ENCODE measurements at places on chromosomes 7 and 10. TPM values are rescaled to one million over a fixed set of nuclear protein-coding genes. Genes with fewer than 3 reads are reported as not detected.

The CD36 gene
- 612 TPM for polyA plus RNA-seq

The CDK1 gene
- polyA plus RNA-seq = 0.38 TPM

The SVOPL gene
- not detected for polyA plus RNA-seq

The SOSTDC1 gene
- 0.15 TPM for polyA plus RNA-seq

The CABCOCO1 gene
- 0.10 TPM for polyA plus RNA-seq

The TPST1 gene
- 11.8 TPM for polyA plus RNA-seq

The STEAP1B gene
- polyA plus RNA-seq = 1.2 TPM

The CYP3A5 gene
- polyA plus RNA-seq = 10.4 TPM

The PON3 gene
- polyA plus RNA-seq = 2.2 TPM

The NXPH1 gene
- polyA plus RNA-seq = not detected

The DENND2A gene
- polyA plus RNA-seq = 38.9 TPM

The ZP3 gene
- 2.2 TPM for polyA plus RNA-seq

The NME8 gene
- not detected for polyA plus RNA-seq

The CPEB3 gene
- polyA plus RNA-seq = 1.3 TPM

The RPA3 gene
- 9.8 TPM for polyA plus RNA-seq

The FXYD4 gene
- polyA plus RNA-seq = 0.15 TPM

The LOXL4 gene
- 1.5 TPM for polyA plus RNA-seq

The EPHB6 gene
- 33.7 TPM for polyA plus RNA-seq

The ORAI2 gene
- polyA plus RNA-seq = 5.4 TPM

The TET1 gene
- 0.21 TPM for polyA plus RNA-seq

The GPR158 gene
- 0.12 TPM for polyA plus RNA-seq

The TMEM243 gene
- 26.6 TPM for polyA plus RNA-seq

The CTTNBP2 gene
- polyA plus RNA-seq = 3.4 TPM

The NODAL gene
- polyA plus RNA-seq = 0.04 TPM

The SPDYE16 gene
- 0.10 TPM for polyA plus RNA-seq

The HOXA1 gene
- 0.51 TPM for polyA plus RNA-seq

The UBTD1 gene
- 38.8 TPM for polyA plus RNA-seq

The OR6B1 gene
- not detected for polyA plus RNA-seq

The ARHGEF35 gene
- 4.4 TPM for polyA plus RNA-seq

The ELMO1 gene
- 13.9 TPM for polyA plus RNA-seq

The CFAP46 gene
- polyA plus RNA-seq = not detected

The LGI1 gene
- polyA plus RNA-seq = not detected

The ZNF804B gene
- polyA plus RNA-seq = not detected

The SAP25 gene
- polyA plus RNA-seq = 2.9 TPM

The ZC3HAV1L gene
- 1.9 TPM for polyA plus RNA-seq

Data from adipose tissue (tissue), 3 donors.